ENCODE measurements at places on chromosomes 4 and X.

GRCh38 chr4:1684506-1685234, 557 bp upstream of the FAM53A start:
- DNase-seq: peak; percentile 53

DNA sequence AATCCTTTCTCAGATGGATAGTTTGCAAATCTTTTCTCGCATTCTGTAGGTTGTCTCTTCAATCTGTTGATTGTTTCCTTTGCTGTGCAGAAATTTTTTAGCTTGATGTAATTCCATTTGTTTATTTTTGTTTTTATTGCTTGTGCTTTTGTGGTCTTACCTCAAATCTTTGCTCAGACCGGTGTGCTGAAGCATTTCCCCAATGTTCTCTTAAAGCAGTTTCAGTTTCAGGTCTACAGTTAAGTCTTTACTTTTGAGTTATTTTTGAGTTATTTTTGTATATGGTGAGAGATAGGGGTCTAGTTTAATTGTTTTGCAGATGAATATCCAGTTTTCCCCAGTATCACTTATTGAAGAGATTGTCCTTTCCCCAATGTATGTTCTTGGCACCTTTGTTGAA, 18.2 kb upstream of the SLC25A14 start:
- no peak for DNase-seq

- DNase-seq: no peak
These were observed 48.5 kb upstream of the GAB1 start for GRCh38 chr4:143288171-143288570.

DNA sequence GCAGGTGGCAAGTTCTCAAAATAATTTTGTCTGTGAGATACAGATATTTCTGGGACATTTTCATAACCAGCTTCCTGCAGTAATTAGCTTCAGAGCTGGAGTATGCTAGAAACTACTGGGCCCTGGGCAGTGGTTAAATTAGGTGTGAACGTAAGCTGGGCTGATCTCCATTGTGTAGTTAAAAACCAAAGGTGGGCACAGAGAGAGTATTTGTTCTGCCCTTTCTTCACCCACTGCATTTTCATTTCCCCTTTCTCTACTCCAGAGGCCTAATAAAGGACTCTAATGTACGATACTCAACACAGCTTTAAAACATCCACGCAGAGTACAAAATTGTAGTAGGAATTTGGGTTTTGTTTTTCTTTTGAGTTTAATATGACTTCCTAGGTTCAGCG, 252.7 kb downstream of the SPRY1 start:
- no peak for DNase-seq

GRCh38 chrX:29518100-29518499, 697.3 kb upstream of the MAGEB2 start:
- no peak for DNase-seq

DNA sequence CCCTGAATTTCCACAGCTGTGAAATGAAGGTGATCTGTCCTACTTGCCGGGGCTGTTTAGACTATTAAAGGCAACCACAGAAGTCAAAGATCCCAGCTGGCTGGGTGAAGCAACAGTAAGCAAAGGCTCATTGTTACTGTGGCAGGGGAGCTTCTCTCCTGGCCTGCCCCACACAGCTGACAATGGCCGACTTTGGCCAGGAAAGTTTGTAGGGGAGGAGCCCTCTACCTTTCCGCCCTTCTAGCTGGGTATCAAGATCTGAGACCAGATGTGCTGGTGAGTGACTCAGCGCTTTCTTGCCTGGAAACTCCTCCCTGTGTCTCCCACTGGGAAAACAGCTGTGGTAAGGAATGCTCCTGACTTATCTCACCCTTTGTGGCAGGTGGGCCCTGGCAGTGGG, 21.1 kb downstream of the RASSF6 start:
- no peak for DNase-seq

GRCh38 chrX:66203114-66203513, 39.1 kb downstream of the HEPH start:
- no peak for DNase-seq

DNA sequence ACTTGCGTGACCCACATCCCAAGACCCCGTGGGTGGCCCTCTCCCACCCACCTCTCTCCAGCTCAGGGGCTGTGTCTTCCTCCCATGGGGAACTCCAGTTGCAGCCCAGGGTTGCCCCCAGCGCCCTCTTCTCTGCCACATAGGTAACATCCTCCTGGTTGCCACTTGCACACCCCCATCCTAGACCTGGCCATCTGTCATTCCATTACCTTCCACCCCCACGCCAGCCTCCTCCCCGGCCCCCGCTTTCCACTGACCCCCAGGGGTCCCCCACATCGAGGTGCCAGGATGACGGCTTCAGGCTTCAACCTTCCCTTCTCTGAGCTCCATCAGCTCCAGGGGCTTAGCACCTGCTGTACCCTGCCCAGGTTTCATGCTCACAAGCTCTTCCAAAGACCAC, 28.1 kb upstream of the IL3RA start:
- no peak for DNase-seq

DNA sequence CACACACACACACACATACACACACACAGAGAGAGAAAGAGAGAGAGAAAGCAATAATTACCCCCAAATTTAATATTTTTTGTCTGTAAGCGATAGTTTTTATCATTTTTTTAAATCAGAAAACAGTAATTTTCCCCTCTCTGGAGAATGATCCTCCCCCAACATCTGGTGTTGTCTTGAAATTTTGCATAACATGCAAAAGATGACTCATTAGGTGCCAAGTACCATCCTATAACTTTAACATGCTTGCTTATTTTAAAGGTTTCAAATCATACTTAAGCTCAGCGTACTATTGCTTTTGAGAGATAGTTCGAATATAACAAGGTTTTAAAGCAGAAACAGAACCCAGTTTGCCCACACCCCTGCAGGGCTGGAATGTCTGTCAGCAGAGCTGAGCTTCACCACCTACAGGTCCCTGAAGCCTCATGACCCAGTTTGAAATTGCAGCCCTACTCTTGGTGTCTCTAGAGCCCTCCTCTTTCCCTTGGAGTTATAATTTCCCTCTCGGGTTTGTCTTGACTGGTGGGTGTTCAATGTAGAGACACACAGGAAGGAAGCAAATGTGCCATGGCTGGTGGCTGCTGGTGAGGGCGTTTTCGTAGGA, 175.0 kb upstream of the HS3ST1 start:
- DNase-seq: no peak

- no peak for DNase-seq
These were observed 50.2 kb downstream of the UGT2B28 start for GRCh38 chr4:69330345-69331047.

- peak; percentile 81 for DNase-seq
These were observed 12.5 kb downstream of the HPF1 start for GRCh38 chr4:169745291-169745690.

- DNase-seq: no peak
These were observed 336.3 kb upstream of the BMP3 start for GRCh38 chr4:80694171-80694570.

DNA sequence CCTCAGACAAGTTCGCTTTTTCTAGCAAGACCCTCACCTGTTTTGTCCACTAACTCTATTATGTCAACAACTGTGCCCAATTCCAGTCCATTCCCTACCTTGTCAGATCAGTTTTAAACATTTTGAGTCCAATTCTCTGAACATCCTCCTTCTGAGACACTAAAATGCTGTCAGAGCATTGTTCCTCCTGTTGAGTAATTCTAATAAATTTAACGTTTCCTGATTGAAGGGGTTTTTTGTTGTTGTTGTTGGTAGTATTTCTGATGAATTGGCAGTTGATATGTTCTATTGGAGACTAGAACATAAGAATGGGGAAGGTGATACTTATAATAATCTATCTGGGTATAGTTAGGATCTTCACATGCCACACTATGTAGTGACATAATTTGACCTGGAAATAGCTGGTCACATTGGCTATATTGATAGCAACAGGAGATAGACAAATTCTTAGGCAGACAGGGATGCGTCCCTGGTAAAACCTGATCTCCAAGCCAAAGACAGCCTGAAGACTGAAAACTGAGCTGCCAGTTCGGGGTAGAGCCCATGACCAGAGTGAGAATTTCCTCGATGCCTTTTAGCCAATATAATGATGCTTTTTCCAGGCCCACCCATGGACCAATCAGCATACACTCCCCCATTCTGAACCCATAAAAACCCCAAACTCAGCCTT, 12.4 kb upstream of the CXCL2 start:
- DNase-seq: no peak

GRCh38 chr4:124486423-124486822, 226.1 kb downstream of the ANKRD50 start:
- no peak for DNase-seq

DNA sequence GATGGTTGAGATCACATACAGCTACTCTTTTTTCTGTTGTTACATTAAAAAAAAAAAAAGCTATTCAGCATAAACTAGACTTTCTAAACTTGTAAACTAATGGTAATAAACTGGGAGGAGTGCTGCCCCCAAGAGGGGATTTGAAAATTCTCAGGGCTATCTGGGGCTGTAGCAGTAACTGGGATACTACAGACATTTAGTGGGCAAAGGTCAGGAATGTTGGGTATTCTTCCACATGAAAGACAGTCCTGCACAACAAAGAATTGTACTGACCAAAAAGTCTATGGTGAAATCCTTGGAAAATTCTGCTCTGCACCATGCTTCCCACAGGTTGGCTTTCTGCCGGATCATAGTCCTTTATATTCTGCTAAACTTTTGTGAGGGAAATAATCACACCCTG, 232.6 kb upstream of the BOD1L1 start:
- no peak for DNase-seq

GRCh38 chr4:153084980-153085630, 119.1 kb upstream of the TRIM2 start:
- peak; percentile 79 for DNase-seq

GRCh38 chr4:149708513-149709130, 107.0 kb downstream of the IQCM start:
- DNase-seq: no peak

DNA sequence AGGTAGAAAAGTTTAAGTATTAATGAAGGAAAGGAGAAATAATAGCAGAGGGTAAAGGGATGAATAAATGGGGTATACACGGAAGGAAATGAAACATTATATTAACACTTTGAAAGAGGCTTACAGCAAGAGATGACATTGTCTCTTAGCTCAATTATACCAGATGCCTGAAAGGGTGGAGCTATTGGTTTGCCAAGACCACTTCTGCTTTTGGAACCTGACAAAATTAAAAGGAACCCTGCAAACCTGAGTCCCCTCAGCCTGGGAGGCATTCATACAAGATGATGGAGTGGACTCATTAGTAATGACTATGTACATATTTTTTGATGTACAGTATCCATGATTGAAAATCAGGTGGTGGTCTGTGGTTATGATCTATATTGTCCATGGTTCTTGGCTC, 45.1 kb upstream of the HPF1 start:
- DNase-seq: no peak

DNA sequence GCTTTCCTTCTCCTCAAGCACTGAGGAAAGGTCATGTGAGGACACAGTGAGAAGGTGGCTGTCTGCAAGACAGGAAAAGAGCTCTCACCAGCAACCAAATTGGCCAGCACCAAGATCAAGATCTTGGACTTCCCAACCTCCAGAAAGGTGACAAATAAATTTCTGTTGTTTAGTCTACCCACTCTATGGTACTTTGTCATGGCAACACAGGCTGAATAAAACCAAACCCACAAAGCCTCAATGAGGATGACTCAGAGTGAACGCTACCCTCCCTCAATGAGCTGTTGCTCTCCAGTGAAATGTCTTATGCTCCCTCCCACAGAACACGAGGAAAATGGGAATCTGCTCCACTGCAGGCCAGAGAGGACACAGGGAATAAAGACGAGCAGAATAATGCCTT, 244.1 kb downstream of the RAB28 start:
- DNase-seq: no peak

- no peak for DNase-seq
These were observed 221.3 kb downstream of the DCTD start for GRCh38 chr4:182695842-182696241.

DNA sequence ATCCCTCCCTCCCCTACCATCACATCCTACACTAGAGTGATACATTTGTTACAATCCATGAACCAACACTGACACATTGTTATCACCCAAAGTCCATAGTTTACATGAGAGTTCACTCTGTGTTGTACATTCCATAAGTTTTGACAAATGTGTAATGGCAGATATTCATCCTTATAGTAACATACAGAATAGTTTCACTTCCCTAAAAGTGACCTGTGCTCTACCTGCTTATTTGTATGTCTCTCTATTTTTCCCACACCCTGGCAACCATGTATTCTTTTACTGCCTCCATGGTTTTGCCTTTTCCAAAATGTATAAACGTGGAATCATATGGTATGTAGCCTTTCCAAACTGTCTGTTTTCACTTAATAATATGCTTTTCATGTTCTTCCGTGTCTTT, 42.2 kb upstream of the HPGD start:
- no peak for DNase-seq

- DNase-seq: no peak
These were observed 625.7 kb downstream of the SMARCA1 start for GRCh38 chrX:128897621-128898020.

GRCh38 chr4:57282933-57283310, 172.7 kb upstream of the IGFBP7 start:
- no peak for DNase-seq

- peak; percentile 74 for DNase-seq
These were observed 188.0 kb downstream of the STIM2 start for GRCh38 chr4:27048429-27049238.

- DNase-seq: no peak
These were observed 11.5 kb downstream of the NSG1 start for GRCh38 chr4:4398430-4398829.

- no peak for DNase-seq
These were observed 139.9 kb downstream of the FRMPD4 start for GRCh38 chrX:12278151-12278550.

DNA sequence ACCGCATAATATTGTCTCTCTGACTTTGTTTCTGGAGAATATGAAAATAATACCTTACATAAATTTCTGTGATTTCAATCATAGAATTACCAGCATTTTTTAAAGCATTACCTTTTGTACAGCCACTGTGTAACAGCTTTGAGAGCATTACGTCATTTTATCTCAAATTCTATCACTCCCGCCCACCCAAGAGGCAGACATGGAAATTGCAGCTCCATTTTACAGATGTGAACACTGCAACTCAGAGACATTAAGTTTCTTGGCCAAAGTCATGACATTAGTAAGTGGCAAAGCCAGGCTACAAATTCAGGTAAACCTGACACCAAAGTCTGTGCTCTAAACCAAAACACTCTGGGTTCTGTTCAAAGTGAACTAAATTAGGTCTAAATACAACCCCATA, 33.6 kb upstream of the KDR start:
- peak; percentile 27 for DNase-seq

- no peak for DNase-seq
These were observed 23.4 kb downstream of the RFC1 start for GRCh38 chr4:39342731-39343130.

DNA sequence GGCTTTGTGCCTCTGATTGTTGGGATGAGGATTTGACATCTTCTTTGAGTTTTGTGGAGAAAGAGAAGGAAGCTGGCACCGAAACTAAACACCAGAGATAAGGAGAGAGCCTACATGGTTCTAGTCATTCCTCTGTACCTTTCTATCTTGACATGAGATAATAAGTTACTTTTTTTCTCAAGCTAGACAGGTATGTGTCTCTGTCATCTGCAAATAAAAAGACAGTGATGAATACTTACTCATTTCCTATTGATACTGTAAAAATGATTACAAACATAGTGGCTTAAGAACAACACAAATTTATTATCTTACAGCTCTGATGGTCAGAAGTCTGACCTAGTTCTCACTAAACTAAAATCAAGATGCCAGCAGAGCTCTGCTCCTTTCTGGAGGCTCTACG, 1391.2 kb downstream of the STIM2 start:
- DNase-seq: no peak

- DNase-seq: no peak
These were observed 600 bp upstream of the HEPH start for GRCh38 chrX:66163447-66163846.

GRCh38 chrX:35017284-35017683, 74.7 kb downstream of the FAM47B start:
- DNase-seq: no peak

GRCh38 chr4:126513596-126513995, 1119.2 kb upstream of the INTU start:
- DNase-seq: no peak
